ENCODE measurements at places on chromosomes 11 and 22.

DNA sequence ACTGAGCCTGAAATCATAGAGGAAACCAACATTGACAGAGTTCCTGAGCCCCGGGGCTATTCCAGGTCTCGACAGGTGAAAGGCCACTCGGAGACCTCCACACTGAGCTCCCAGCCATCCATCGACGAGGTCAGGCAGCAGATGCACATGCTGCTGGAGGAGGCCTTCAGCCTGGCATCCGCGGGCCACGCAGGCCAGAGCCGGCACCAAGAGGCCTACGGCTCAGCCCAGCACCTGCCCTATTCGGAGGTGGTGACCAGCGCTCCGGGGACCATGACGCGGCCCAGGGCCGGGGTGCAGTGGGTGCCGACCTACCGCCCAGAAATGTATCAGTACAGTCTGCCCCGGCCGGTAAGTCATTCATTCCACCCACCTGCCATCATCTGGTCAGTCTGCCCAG is 54.9 kb downstream of the C11orf91 start:
- no peak for DNase-seq

- peak; percentile 83 for DNase-seq
Observed at GRCh38 chr11:11848891-11849746, 7.3 kb downstream of the USP47 start.

DNA sequence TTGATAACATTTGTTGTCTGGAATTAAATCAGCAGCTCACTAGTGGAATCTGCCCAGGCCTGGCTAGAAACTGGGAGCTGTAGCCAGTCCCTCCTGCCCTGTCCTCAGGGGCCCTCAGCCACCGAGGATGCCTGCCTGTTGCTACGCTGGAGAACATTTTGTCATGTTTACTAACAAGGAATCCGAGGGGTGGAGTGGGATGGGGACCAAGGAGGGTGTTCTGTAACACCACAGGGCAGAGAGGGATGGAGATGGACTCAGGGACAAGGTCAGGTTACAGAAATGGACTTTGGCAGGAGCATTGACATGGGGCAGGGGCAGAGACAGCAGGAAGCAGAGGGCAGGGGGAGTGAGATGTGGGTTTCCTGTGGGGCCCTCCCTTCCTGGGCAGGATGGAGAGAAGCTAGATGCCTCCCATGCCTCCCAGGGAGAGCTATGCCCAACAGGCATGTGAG is 45.8 kb upstream of the AMPD3 start:
- no peak for DNase-seq

DNA sequence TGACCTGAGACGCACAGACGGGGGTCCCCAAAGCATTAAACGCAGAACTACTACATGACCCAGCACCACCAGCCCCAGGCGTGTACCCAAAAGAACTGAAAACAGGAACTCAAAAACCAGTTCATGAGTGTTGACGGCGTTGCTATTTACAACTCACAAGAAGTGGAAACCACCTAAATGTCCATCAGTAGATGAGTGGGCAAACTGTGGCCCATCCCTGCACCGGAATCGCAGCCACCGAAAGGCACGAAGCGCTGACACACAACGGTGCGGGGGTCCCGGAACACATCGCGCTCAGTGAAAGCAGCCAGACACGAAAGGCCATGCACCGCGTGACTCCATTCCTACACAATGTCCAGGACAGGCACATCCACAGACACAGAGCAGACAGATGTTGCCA is 79.2 kb downstream of the TRMU start:
- DNase-seq = no peak

DNA sequence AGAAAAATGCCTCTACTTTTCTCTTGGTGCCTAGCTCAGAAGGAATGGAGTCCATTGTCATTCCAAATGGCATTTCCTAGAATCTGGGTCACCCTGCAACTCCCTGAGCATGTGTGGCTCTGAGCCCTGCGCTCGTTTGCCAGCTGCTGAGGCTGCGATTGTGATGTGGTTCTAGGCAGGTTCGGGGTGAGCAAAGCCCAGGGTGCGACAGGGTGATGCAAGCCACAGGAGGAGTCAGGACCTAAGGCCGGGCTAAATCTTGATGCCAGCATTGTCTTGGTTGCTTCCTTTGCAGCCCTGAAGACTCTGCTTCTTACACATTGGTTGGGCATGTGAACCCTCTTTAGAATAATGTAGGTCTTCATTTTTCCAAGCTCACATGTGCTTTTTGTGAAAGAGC is 131.0 kb downstream of the MORC2 start:
- no peak for DNase-seq

DNA sequence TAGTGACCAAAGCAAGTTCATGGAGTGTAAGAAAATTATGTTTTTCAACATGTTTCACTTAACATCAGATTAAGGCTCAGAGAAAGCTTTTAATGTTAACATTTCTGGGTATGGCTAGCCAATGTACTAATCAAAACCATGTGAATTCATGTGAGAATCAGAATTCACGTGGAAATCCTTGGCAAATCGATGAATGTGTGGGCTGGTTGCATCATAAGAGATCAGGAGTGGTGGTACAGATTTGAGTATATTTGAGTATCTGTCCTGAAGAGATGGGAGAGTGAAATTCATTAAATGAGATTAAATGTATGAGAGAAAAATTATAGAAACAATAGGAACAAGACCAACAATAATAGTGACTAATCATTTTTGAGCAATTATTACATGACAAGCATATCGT is 638.6 kb upstream of the ANO5 start:
- DNase-seq = no peak

DNA sequence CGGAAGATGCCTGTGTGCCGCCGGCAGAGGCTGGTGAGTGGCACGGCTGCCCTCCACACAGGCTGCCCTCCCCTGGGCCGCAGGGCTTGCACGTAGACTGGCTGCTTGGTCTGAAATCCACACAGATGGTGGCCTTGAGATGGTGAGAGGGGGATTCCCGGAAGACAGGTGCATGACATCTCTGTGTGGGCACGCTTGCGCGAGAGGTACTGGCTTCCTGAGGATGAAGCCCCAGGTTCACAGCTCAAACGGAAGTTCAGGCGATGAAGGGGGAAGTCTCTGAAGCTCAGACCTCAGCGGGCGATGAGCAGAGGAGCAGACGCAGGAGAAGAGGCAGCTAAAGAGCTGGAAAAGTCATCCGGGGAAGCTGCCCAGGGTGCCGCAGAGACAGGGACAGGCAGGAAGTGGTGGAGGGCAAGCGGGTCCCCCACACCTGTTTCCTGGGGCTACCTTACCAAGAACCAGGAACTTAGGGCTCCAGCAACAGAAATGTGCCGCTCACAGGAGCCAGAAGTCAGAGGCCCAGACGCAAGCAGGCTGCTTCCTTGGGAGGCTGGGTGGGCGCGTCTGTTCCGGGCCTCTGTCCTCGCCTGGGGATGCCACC is 7.2 kb downstream of the CRELD2 start:
- peak; percentile 91 for DNase-seq

DNA sequence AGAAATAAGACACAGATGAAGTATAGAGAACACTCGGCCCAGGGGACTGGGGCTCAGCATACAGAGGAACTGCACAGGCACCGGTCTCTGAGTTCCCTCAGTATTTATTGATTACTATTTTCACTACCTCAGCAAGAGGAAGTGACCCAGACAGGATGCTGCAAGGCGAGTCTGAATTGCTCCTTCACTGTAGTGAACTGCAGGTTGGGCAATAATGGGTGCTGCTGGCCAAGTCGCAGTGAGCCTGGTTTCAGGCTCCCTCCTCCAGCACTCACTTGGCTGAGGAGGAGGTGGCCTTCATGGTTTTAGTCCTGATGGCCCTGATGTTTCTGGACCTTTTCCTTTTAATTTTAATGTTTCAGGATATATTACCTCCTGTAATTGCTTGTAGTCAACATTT is 10.4 kb downstream of the OR52K2 start:
- DNase-seq = no peak

DNA sequence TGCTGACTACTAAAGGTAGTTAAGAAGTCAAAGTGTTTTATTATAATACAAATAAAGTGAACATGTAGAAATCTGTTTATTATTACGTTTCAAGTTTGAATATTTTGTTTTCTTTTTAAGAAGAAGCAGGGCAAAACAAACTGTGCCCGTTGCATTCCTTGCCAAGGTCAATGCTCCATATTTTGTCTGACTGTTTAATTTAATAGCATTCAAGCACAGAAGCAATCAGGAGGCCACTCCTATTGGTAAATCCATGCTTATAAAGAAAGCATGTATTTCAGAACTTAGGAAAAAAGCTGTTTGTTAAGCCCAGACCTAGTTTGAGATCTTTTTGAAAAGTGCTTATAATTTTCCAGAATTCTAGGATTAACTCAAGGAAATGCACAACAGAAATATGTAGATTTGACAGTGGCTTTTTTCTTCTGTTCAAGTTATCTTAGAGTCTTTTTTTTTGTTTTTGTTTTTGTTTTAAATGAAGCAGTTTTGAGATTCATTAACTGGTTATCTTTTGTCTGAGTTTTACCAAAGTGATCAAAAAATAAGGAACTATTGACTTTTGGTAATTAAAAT is 51.7 kb downstream of the ARHGAP42 start:
- DNase-seq = no peak

GRCh38 chr22:43225609-43226008 is 38.7 kb upstream of the TTLL12 start:
- no peak for DNase-seq

DNA sequence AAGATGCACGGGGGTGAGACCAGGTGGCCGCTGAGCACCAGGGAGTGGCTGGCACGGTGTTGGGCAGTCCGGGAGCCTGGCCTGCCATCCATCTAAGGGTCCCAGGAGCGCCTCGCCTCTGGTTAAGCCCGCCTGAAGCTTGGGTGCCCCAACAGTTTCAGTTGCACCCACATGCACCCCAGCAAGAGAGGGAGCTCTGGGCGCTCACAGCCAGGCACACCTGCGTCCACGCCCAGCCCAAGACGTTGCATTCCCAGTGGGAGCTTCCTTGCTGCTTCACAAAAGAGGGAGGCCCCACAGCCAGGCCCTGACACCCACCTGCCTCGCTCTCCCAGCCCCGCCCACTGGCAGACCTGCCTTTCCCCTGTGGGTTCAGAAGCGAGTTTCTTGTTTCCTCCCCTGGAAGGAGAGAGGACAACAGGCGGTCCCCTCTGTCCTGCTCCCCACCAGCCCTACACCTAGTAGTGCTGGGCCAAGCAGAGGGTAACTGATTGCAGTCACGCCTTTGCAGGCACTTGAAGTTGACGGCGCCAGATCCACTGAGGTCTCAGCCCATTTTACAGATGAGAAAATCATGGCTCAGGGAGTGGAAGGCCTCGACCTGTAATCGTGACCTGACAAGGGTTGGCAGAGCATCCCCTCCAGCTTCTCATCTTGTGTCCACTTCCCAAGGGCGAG is 35.4 kb downstream of the OSBPL5 start:
- no peak for DNase-seq

- DNase-seq = no peak
Observed at GRCh38 chr11:59944720-59945119, 6.5 kb downstream of the OOSP1 start.

- no peak for DNase-seq
Observed at GRCh38 chr11:377883-378500, 8.7 kb downstream of the B4GALNT4 start.

- DNase-seq = no peak
Observed at GRCh38 chr22:32839831-32840584, 38.5 kb downstream of the TIMP3 start.

- DNase-seq = peak; percentile 55
Observed at GRCh38 chr11:134584706-134585445, 172.8 kb upstream of the B3GAT1 start.

DNA sequence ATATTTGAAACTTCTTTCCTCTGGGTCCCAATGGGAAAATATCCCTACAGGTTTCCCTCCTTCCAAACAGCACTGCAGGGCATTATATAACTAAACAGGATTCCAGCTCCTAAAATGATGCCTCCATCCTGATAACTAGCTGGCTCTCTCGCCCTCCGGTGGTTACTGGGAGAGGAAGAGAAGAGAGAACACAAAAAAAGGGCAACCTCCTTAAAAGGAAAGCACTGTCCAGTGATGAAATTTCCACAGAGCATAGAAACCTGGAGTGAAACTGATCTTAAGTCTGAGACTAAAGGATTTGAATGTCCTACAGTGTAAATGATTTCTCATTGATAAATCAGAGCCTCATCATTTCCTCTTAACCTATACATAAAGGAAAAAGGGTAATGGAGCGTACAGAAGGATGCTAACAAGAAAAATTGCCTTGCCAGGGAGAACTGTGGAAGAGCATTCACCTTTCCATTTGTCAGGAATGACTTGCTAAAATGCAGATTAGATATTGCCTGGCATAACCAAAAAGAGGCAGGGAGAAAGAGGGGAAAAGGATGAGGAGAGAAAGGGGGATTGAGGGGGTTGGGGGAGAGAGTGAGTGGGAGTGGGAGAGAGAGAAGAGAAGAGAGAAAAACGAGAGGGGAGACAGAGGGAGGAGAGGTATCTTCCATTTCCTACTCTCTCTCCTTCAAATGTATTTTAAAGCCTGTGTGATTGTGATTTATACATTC is 121.3 kb downstream of the APOL5 start:
- DNase-seq = no peak

- DNase-seq = no peak
Observed at GRCh38 chr11:68575025-68575665, 109.2 kb upstream of the GAL start.

DNA sequence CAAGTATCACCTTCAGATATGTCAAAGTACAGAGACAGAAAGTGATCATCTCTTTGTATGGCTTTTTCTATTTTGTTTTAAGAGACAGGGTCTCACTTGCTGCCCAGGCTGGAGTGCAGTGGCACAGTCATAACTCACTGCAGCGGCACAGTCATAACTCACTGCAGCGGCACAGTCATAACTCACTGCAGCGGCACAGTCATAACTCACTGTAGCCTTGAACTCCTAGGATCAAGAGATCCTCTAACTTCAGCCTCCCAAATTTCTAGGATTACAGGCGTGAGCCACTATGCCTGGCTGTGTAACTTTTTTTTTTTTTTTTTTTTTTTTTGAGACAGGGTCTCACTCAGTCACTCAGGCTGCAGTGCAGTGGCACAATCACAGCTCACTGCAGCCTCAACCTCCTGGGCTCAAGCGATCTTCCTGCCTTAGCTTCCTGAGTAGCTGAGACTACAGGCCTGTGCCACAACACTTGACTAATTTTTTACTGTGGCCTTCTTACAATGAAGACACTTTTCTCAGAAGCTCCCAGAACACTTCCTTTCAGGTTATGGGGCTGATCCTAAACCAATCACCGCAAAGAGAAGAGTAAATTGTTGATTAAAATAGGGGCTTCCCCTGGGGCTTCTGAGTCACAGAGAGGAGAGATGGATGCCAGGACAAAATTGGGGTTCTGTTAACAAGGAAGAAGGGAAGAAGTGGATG is 9.0 kb upstream of the HIKESHI start:
- no peak for DNase-seq

DNA sequence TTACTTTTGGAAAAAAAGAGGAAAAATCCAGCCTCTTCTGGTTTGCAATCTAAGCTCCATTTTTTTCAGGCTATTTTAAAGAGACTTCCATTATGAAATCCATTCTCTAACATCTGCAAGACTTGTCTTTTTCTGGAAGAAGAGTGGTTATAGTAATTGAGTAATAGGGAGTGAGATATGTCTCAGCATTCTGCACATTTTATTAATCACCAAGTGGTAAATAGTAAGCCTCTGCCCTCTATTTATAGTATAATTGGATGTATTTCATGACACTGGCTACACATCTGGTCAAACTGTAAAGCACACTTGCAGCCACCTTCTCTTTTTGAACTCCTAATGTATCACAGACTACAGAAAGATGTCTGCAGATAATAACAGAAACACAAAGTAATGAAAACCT is 391.1 kb downstream of the ETS1 start:
- no peak for DNase-seq

GRCh38 chr11:504053-504993 is 2.7 kb downstream of the RNH1 start:
- DNase-seq = no peak
